ENCODE measurements at places on chromosomes 16 and 17.

- no peak for DNase-seq
These were observed 2.6 kb upstream of the UNC119 start for GRCh38 chr17:28555022-28555421.

DNA sequence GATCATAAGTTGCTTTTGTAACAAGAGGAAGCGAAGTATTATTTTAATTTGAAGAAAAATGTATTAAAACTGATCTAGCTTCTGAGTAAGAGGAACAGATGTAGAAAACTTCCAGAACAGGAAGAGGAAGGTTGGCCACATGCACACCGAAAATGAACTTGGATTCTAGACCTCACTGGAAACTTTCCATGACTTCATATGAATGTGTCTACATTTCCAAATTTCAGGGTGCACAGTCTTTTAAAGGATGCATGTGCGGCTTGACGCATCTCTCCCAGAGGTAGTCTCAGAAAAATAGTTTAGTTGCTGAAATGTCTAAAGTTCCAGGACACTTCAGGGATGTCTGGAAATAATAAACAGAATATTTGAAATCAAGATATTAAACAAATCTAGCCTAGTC is 275.1 kb upstream of the MYOCD start:
- DNase-seq, result no peak

DNA sequence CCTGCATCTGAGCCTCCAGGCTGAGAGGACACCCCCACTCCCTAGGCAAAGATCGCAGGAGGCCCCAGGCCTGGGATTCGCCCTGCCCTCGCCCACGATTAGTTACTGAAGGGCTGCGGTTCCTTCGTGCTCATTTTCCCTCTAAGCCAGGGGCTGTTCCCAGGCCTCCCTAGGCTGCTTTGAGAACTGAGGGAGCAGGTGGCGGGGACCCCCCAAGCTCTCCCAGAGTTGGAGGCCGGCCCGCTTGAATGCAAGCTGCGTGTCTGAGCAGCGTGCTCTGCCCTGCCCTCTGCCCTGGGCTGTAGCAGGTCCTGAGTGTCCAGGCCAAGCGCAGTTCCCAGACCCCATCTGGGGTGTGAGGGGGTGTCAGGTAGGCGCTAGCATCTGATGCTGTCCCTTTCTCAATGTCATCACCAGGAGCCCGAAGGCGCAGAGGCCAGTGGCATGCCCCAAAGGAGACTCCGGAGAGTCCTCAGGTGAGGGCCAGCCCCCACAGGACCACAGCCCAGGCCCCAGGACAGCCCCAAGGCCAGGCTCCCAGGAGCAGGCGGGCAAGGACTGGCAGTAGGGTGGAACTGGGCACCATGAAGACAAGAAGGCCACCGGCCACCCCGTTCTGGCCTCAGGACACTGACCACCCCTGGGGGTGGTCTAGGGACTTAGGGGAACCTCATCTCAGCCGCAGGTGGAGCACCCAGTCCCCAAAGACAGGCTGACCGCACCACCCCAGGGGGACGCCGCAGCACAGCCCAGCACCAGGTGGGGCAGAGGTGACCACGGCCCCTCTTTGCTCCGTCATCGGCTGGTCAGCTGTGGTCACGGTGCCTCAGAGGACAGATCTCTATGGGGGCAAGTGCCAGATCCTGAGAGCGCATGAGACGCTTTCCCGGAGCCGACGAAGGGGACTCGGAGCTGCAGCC is 14.6 kb downstream of the ENDOV start:
- DNase-seq, result no peak

GRCh38 chr17:44258811-44259351 is 9.1 kb downstream of the SLC4A1 start:
- no peak for DNase-seq

DNA sequence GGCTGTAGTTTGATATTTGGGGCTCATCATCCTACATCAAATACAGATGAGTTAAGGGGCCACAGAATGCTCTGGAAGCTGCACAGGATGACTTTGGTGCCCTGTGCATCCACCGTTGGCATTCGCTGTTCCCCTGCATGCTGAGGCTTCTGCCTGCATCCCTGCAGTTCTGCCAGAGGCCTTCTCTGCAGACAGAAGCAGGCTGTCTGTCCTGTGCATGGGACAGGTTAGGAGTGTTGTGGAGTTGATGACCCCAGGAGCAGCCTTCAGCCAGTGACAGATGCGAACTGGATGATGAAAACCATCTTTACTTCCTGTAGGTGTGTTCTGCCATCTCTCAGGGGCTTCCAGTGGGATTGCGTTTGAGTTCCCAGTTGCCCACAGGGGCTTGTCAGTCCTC is 13.6 kb upstream of the TNS4 start:
- no peak for DNase-seq

DNA sequence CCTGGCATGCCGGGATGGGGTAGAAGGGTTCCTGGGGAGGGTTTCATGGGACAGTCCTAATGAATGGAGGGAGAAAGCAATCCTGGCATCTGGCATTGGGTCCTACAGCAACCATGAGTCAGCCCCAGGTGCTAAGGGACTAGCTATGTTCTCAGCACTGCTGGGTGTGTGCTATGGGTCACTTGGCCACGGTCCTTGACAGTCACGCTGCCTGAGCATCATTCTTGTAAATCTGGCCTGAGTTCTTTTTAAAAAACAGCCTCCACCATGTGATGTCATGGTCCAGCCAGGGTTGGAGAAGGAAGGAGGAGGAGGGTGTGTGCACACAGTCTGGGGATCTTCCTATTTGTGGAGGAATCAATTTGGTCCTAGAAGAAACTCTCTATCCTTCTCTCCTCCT is 6.2 kb upstream of the RAMP2 start:
- DNase-seq, result no peak

DNA sequence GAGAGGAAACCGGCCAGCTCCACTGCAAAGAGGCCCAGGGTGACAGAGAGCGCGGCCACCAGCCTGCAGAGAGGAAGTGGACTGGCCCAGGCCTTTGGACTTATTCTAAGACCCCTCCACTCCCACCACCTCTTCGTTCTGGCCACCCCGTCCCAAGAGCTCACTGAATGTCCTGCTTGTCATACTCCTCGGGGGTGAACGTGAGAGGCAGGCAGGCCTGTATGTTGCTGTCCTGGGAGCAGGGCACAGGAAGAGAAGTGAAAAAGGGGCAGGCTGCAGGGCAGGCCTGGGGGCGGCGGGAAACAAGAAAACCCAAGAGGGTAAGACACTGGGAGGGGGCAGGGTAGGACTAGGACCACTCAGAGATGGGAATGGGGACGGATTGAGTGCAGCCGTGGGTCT is 384 bp downstream of the TMEM107 start:
- no peak for DNase-seq

- no peak for DNase-seq
These were observed 11.6 kb upstream of the CES4A start for GRCh38 chr16:66976746-66977145.

- DNase-seq, result peak; percentile 57
These were observed 5.9 kb downstream of the DPEP2 start for GRCh38 chr16:67993207-67994039.

DNA sequence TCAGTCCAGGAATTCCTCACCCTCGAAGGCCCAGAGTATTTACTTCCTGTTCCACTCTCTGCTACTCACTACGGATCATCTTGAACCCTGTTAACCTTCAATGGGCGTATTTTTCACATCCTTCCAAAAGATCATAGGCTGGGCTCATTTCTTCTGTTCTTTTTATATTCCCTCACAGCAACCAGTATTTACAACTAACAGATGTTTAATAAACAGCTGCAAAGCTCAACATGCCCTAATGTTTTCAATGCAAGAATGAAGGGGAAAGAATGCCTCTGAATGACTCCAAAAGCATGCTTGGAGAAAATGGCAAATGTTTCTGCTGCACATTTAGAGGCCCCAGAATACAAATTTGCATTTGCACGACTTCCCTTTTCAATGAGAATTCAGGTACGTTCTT is 174.9 kb downstream of the ZFHX3 start:
- no peak for DNase-seq

Measured in SW 1271 (cell line).